ENCODE measurements at places on chromosomes 2 and 18. TPM values are rescaled to one million over a fixed set of nuclear protein-coding genes. Genes with fewer than 3 reads are reported as not detected.

Gene OLA1
- 102 TPM for total RNA-seq

Gene PLCD4
- 0.95 TPM for total RNA-seq

Gene MSTN
- 0.24 TPM for total RNA-seq

Gene HOXD8
- total RNA-seq: not detected

Gene SDC1
- total RNA-seq: 136 TPM

Gene COMMD1
- 26.0 TPM for total RNA-seq

Gene SCYGR4
- not detected for total RNA-seq

Gene ODC1
- 78.4 TPM for total RNA-seq

Gene PROC
- 0.59 TPM for total RNA-seq

Gene EDAR
- not detected for total RNA-seq

Gene LAMA3
- 233 TPM for total RNA-seq

Gene TEX44
- not detected for total RNA-seq

Gene SERPINB5
- 34.0 TPM for total RNA-seq

Gene CDKL4
- total RNA-seq: 1.3 TPM

DNA sequence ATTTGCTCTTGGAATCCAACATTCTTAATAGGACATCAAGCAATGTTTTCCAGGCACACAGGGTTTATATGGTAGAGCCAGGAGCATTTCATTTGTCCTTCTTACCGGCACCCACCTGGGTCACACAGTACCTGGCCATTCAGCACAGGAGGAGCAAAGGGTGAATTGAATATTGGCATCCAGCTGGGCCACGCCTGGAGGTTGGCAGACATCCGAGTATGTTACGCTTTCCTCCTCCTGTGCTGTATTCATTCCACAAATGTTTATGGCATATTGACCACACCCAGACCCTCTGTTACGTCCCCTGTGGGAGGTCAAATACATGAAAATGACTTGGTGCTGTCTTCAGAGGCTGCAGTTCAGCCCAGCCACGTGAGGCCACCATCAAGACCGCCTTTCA lies 206.2 kb downstream of the RTP5 start:
- H3K27me3 ChIP-seq: no peaks in the 10 kb centered on the region
- peaks cover 49% of the 10 kb centered on the region for H3K4me1 ChIP-seq
- H3K27ac ChIP-seq: peak overlapping the region; percentile 97
- peaks cover 13% of the 10 kb centered on the region for H3K36me3 ChIP-seq
- peak; percentile 61 for DNase-seq

- no peak overlapping the region for H3K27ac ChIP-seq
- no peaks in the 10 kb centered on the region for H3K27me3 ChIP-seq
- no peaks in the 10 kb centered on the region for H3K36me3 ChIP-seq
Measured at GRCh38 chr2:143254110-143254509, 124.9 kb downstream of the ARHGAP15 start.

- H3K4me3 ChIP-seq: no peak overlapping the region
- no peak overlapping the region for H3K27ac ChIP-seq
- H3K36me3 ChIP-seq: no peaks in the 10 kb centered on the region
- no peak for DNase-seq
- peaks cover 13% of the 10 kb centered on the region for H3K27me3 ChIP-seq
Measured at GRCh38 chr18:38539371-38539770, 973.8 kb upstream of the CELF4 start.

GRCh38 chr2:71332435-71332796 lies 834 bp downstream of the ZNF638 start:
- H3K4me1 ChIP-seq: peaks cover 20% of the 10 kb centered on the region
- no peaks in the 10 kb centered on the region for H3K27me3 ChIP-seq
- H3K36me3 ChIP-seq: peaks cover 35% of the 10 kb centered on the region
- peak overlapping the region; percentile 86 for H3K27ac ChIP-seq
- peak overlapping the region; percentile 100 for H3K4me3 ChIP-seq
- DNase-seq: no peak

DNA sequence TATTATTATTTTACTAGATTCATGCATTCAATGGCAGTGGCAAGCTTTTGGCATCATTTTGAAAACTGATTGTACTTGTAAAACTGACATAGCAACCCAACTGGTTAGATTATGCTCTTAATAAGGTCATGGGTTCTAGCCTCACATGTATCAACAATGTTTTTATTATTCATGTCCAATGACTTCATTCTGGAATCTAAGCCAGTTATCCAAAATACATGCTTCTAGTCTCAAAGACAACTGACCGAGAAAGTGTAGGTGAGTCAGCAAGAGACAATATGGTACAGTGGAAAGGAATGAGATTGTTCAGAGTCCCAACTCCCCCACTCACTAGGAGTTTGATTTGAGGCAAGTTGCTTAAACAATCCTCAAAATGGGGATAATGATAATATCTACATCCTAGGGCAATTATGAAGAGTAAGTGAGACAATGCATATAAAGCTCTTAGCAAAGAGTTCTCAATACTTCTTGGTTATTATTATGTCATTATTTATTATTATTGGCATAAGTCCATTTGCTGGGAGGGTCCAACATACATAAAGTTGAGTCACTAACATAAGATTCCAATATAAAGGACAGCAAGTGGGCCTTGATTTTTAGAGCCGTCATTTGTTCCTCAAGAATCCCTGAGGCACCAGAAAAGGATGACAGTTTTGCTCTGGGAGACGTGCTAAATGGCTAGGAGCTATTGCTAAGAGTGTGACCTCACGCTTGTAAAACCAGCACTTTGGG lies 99.4 kb downstream of the NEB start:
- no peak overlapping the region for H3K4me3 ChIP-seq
- DNase-seq: no peak
- H3K4me1 ChIP-seq: peaks cover 39% of the 10 kb centered on the region
- H3K36me3 ChIP-seq: no peaks in the 10 kb centered on the region

DNA sequence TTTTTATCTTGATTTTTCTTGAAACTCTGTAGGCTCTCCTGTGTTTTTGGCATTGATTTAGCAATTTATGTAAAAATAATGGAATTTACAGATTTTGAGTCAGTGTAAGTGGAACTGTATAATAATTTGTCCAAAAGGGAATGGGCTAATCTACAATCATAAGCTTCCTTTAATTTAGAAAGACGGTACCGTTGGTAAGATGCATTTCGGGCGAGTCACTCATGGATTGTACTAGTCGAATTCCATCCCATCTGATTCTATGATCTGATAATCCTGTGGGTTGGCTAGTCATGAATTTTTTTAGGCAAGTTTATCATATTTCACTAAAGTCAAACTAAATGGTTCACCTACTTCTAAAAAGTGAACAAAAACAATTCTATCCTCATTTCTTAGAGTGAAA lies 133.4 kb downstream of the ZNF407 start:
- H3K36me3 ChIP-seq: no peaks in the 10 kb centered on the region
- H3K4me3 ChIP-seq: no peak overlapping the region
- no peak for DNase-seq
- no peaks in the 10 kb centered on the region for H3K27me3 ChIP-seq

- H3K4me1 ChIP-seq: peaks cover 40% of the 10 kb centered on the region
- H3K27ac ChIP-seq: no peak overlapping the region
- no peaks in the 10 kb centered on the region for H3K27me3 ChIP-seq
- H3K36me3 ChIP-seq: peaks cover 12% of the 10 kb centered on the region
- no peak for DNase-seq
Measured at GRCh38 chr2:42052702-42053481, 5.1 kb downstream of the PKDCC start.

DNA sequence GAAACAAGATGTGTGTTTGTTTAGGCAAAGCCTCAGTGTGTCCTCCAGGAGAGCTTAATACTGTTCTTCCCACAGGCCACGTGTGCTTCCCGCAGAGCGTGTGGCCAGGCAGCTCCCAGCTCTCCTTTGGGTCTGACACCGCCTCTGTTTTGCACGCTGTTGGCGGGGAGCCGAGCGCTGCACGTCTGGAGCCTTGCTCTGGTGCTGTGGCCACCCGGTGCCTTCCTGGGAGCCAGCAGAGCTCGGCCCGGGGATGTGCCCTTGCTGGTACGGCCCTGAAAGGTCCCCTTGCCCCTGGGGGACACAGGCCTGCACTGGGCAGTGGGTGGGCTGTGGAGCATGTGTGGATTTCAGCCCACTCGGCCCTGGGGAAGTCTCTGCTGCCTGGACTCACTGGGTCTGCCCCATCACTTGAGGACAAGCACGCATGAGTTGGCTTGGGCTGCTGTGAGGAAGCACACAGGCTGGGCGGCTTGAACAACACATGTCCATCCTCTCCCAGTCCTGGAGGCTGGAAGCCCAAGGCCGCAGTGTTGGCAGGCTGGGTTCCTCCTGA lies 160.7 kb upstream of the HDAC4 start:
- H3K36me3 ChIP-seq: no peaks in the 10 kb centered on the region
- H3K4me3 ChIP-seq: no peak overlapping the region
- no peaks in the 10 kb centered on the region for H3K4me1 ChIP-seq
- DNase-seq: no peak
- peaks cover 41% of the 10 kb centered on the region for H3K27me3 ChIP-seq

- H3K4me3 ChIP-seq: no peak overlapping the region
- no peak for DNase-seq
- no peaks in the 10 kb centered on the region for H3K27me3 ChIP-seq
- no peaks in the 10 kb centered on the region for H3K4me1 ChIP-seq
Measured at GRCh38 chr2:203797276-203797675, 70.3 kb upstream of the CTLA4 start.

DNA sequence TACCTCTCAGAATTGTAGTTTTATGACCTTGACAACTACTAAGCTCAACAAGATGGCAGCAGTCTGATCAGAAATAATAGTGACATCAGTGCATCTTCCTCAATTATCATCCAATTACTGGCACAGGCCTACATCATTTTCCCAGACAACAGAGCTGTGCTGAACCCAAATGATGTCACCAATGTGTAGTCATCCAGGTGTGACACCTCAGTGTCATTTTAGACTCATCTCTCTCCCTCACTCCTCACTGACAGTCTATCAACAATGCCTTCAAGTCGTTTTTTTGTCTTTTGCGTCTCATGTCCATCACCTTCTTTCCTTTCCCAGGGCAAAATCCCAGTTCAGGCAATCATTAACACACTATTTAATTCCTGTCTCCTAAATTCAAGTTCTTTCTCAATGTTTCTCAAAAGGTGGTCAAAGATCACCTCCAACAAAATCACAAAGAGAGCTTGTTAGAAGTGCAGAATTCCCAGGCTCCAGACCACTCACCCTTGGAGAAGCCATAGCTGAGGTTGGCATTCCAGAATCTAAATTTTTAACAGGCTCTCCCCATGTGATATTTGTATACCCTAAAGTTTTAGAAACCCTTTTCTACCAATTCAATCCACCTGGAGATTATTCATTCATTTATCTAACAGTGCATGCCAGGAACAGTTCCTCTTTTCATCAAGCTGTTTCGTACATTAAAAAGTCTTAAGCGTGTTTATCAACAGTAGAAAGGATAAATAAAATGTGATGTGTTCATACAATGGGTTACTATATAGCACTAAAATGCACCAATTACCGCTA lies 125.3 kb upstream of the KLF7 start:
- no peaks in the 10 kb centered on the region for H3K27me3 ChIP-seq
- no peaks in the 10 kb centered on the region for H3K36me3 ChIP-seq
- no peak for DNase-seq
- H3K4me3 ChIP-seq: no peak overlapping the region
- no peak overlapping the region for H3K27ac ChIP-seq

GRCh38 chr18:74392323-74392722 lies 64.8 kb downstream of the DIPK1C start:
- peaks cover 79% of the 10 kb centered on the region for H3K27me3 ChIP-seq
- H3K4me3 ChIP-seq: no peak overlapping the region
- peaks cover 5% of the 10 kb centered on the region for H3K4me1 ChIP-seq
- no peak for DNase-seq
- no peak overlapping the region for H3K27ac ChIP-seq

DNA sequence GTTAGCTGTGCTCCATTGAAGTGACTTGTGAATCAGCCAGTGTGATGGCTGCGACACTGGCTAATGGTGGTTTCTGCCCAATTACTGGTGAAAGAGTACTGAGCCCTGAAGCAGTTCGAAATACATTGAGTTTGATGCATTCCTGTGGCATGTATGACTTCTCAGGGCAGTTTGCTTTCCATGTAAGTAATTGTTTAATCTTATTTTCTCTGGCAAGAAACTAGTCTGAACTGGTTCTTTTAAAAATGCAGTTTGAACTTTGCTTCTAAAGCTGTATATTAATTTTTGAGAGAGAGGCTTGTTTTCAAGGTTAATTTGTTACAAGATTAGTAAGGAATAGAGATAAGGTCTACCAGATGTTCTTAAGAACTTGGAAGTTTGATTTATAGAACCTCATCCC lies 46.7 kb downstream of the GLS start:
- peaks cover 39% of the 10 kb centered on the region for H3K36me3 ChIP-seq
- no peak overlapping the region for H3K4me3 ChIP-seq
- DNase-seq: peak; percentile 43
- H3K4me1 ChIP-seq: peaks cover 38% of the 10 kb centered on the region

GRCh38 chr18:25604894-25605597 lies 253.1 kb upstream of the ZNF521 start:
- no peaks in the 10 kb centered on the region for H3K36me3 ChIP-seq
- H3K4me1 ChIP-seq: no peaks in the 10 kb centered on the region
- H3K27ac ChIP-seq: no peak overlapping the region
- H3K4me3 ChIP-seq: no peak overlapping the region
- H3K27me3 ChIP-seq: peaks cover 31% of the 10 kb centered on the region

- no peak for DNase-seq
- no peak overlapping the region for H3K27ac ChIP-seq
- peaks cover 10% of the 10 kb centered on the region for H3K4me1 ChIP-seq
- H3K4me3 ChIP-seq: no peak overlapping the region
- no peaks in the 10 kb centered on the region for H3K27me3 ChIP-seq
Measured at GRCh38 chr18:64090876-64091275, 58.0 kb downstream of the LINC00305 start.

GRCh38 chr2:101947374-101947773 lies 44.4 kb upstream of the IL1R2 start:
- no peaks in the 10 kb centered on the region for H3K36me3 ChIP-seq
- H3K27me3 ChIP-seq: no peaks in the 10 kb centered on the region
- no peak overlapping the region for H3K27ac ChIP-seq
- no peaks in the 10 kb centered on the region for H3K4me1 ChIP-seq

- no peak for DNase-seq
- H3K36me3 ChIP-seq: peaks cover 23% of the 10 kb centered on the region
- no peaks in the 10 kb centered on the region for H3K27me3 ChIP-seq
Measured at GRCh38 chr2:236172255-236173035, 4.3 kb upstream of the GBX2 start.

GRCh38 chr2:241577413-241578122 lies 19.0 kb downstream of the BOK start:
- no peak overlapping the region for H3K27ac ChIP-seq
- DNase-seq: no peak
- H3K27me3 ChIP-seq: no peaks in the 10 kb centered on the region
- no peak overlapping the region for H3K4me3 ChIP-seq

DNA sequence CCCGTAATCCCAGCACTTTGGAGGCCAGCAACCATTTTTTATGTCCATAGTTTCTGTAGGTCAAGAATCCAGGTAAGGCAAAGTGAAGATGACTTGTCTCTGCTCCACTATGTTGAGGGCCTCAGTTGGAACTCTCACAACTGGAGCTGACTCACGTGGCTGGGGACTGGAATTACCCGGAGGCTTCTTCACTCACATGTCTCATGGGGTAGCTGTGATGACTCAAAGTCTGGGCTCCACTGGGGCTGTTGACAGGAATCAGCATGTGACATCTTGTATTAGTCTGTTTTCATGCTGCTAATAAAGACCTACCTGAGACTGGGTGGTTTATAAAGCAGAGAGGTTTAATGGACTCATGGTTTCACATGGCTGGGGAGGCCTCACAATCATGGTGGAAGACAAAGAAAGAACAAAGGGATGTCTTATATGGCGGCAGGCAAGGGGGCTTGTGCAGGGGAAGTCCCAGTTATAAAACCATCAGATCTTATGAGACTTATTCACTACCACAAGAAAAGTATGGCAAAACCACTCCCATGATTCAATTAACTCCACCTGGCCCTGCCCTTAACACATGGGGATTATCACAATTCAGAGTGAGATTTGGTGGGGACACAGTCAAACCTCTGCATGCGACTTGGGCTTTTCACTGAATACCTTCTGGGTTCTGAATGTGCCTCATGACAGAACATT lies 7.8 kb upstream of the PPP1R1C start:
- H3K4me3 ChIP-seq: no peak overlapping the region
- H3K27me3 ChIP-seq: no peaks in the 10 kb centered on the region
- no peak overlapping the region for H3K27ac ChIP-seq
- no peaks in the 10 kb centered on the region for H3K36me3 ChIP-seq
- no peaks in the 10 kb centered on the region for H3K4me1 ChIP-seq
